ENCODE measurements at places on chromosomes 3 and 15.

GRCh38 chr3:119911748-119912147 is 129.8 kb downstream of the NR1I2 start:
- no peak for DNase-seq

DNA sequence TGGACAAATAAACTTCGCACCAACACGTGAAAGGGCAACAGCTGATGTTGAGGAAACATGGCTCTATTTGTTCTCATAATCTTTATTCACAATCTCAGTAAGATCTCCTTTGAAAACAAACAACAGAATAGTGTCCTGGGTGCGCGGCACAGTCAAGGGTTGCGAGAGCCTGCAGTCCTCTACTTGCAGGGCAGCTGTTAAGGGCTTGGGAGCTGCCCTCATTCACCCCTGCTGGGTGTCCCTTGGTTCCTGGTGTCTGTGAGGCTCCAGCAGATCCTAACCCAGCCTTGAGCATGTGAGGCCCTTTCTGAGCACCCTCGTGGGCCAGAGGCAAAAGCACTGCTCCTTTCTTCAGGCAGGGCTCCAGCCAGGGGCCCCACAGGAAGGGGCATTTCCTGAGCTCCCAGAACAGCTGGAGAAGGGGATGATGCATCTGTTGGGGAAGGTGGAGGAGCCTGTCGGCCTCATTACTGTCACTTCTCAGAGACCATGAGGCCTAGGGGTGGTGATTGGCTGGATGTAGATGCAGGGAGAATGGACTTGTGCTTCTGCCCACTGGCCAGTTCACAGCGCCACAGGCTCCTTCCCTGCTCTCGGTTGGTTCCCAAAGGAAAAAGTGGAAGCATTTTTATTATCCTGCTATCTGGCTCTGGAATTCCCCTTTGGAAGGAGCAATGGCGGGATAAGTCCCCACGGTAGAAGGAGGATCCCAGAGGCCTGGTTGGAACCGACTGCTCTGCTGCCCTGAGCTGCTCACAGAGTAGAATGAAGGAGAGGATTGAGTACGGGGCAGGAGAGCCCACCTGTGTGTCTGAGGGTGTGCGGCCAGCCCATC is 51.9 kb upstream of the KLF13 start:
- no peak for DNase-seq

DNA sequence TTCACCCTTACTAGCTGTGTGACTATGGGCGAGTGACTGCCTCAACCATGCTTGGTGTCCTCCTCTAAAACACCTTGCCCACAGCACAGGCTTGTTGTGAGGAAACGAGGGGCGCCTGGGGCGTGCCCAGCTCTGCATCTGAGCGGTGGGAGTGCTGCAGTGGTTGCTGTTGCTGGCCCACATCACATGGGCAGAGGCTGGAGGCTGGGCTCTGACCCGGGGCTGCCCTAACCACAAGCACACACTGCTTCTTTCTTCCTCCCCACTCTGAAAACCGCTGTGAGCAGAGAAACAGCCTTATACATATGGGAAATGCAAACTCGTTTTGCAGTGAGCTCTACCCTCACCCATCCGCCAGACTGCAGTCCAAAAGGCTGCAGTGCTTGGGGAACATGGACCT is 74.8 kb upstream of the RPL32 start:
- no peak for DNase-seq

GRCh38 chr15:28868744-28869345 is 16.9 kb upstream of the APBA2 start:
- DNase-seq: no peak

- DNase-seq: no peak
Measured at GRCh38 chr3:42635111-42635510, 18.4 kb upstream of the ZBTB47 start.

DNA sequence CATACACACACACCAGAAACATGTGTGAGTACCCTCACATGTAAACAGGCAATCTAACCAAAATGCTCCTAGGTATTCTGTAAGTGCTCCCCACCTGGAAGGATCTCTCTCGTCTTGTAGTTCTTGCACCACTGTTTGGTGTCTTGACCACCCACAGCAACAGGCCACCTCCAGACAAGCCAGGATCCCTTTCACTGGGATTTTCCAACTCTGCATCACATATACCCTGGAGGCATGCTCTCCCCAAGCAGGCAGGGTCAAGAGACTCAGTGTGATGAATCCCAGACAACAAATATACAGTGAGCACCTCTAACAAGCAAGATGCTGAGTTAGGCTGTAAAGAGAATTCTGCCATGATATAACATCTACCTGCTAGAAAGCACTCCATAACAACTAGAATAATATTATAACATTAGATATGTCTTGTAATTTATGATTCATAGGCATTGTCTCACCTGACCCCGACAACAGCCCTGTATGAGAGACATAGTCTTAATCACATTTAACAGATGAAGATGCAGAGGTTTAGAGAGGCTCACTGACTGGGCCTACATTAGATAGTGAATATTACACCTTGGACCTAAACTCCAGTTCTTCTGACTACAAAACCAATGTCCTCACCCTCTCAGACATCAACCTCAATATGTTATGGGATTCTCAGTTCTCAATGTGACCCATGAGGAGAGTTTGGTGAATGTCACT is 76.5 kb upstream of the BCL6 start:
- no peak for DNase-seq

DNA sequence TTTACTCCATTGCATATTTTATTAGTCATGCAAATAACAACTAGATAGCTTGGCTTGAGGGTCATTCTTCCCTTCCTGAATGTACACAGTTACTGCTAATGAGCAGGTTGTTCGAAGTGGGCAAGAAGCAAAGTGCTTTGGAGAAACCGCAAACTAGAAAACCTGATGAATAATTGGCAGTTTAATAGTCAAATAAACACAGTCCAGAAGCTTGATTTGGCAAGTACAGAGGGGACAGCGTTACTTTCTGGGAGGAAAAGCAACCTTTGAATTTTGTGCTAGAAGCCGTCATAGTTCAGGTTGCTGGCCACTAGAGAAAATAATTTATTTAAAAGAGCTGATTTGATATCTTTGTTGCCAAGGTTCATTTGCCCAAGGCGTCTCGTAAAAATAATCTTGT is 94.9 kb downstream of the MFSD1 start:
- no peak for DNase-seq

DNA sequence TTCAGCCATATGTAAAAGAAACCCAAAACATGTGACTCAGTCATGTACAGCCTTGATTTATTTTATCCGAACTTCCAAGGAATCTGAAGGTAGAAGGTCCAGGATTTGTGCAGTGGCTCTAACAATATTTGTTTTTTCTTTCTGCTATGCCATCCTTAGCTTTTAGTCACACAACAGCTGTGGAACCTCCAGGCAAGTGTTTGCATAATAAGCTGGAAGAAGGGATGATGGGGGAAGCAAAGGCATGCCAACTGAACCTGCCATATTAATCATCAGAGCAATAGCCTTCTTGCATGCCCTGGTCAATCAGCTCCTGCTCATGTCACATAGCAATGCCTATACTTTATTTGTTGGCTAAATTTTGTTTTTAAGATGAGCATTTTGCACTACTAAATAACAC is 444.7 kb upstream of the ARPP21 start:
- no peak for DNase-seq

GRCh38 chr3:128859630-128860029 is 19.8 kb upstream of the ACAD9 start:
- DNase-seq: no peak

GRCh38 chr3:140933552-140933951 is 8.1 kb upstream of the SLC25A36 start:
- DNase-seq: no peak

DNA sequence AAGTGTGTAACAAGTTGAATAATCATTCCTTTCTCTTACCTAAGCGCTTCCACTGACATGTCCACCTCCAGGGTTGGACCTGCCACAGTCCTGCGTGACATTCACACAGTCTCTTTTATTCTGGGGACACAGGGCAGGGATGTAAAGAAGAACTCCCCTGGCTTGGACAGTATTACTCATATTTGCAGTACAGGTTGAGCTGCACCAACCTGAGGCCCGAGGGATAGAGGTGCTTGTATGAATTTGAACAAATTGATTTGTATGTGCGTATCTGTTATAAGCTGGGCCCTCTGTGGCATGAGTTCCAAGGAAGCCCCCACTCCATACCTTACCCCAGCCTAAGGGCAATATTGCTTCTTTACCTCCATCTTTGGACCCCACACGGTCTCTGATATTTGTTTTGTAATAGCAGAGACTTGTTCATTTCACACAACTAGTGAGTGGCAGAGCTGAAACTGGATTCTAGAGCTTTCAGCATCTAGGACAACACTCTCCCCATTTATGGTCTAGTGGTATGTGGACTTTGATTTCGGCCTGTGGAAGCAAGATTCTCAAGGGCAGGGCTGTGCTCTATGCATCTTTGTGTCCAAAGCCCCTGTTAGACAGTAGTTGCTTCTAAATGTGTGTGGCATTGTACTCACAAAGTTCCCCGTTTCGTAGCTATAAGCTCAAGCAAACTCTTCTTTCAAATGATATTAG is 39.2 kb downstream of the FAH start:
- DNase-seq: no peak

- DNase-seq: no peak
Measured at GRCh38 chr15:87597346-87598052, 659.0 kb downstream of the NTRK3 start.

GRCh38 chr3:11379238-11379823 is 107.1 kb downstream of the ATG7 start:
- DNase-seq: no peak

GRCh38 chr3:10238345-10239183 is 9.7 kb upstream of the TATDN2 start:
- DNase-seq: no peak

- DNase-seq: no peak
Measured at GRCh38 chr3:71926616-71927015, 141.7 kb upstream of the PROK2 start.

DNA sequence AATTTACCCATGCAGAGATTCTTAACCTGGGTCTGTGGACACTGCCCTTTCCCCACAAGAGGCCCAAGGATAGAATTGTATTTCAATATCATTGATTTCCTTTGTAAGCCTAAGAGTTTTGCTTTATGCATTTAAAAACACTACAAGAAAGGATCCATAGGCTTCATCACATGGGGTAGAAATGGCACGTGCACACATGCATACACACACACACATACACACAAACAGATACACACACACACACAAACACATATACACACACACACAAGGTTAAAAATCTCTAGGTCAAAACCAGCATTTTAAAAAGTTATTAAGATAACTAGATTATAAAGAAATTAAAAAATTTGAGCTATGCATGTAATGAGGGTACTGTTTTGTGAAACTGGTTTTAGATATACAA is 35.5 kb upstream of the CD47 start:
- no peak for DNase-seq

DNA sequence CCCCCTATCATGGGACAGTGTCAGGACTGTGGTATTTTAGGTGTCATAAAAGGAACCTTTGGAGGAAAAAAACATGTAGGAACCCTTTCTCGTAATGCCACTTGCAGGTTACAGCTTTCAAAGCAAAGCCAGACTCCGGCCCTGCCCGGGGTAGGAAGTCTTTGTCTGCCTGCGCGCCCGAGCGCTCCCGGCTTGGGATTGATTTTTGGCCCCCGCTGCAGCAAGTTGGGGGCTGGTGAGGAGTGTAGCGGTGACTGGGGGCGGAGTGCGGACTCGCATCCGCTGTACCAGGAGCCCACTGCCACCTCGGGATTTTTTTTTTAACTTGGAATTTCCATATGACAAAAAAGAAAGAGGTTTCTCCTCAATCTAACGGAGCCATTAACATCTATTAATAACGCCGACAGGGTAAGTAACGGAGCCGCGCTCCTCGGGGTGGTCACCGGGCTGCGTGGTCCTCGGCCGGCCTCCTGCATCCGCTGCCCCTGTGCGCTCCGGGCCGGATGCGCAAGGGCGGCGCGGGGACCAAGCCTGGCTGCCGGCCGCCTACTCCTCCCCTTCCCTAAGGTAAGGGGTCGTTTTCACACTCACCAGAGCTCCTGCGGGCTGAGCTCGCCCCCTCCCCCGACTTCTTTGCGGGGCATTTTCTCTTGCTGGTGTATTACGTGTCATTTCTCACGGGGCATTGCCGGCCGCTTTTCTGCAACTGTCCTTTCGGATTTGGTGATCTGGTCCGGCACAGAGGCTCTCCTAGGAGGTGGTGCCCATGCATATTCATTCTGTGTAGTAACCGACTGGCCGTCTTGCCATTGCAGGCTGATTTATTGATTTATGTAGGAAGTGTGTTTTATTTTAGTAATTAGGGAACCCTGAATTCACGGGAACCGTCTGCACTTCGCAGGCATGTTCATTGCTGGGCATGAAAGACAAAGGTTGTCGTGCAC is 219.8 kb upstream of the TOPAZ1 start:
- DNase-seq: no peak

DNA sequence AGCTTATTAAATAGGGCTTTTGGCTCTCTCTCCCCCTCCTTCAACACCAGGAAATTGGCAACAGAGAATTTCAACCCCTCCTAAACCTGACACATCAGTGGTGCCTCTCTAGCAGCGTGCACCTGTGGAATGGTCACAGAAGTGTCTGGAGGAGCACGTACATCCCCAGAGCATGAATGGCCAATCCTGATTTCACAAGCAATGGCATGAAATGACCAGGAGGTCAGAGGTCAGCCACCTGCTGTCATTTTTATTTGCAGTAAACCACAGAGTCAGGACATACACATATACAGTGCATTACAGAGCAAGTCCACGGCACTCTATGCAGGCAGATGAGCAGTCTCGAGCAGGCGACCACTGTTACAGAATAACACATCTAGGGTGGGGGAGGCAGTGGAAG is 25.1 kb upstream of the ETV5 start:
- no peak for DNase-seq

DNA sequence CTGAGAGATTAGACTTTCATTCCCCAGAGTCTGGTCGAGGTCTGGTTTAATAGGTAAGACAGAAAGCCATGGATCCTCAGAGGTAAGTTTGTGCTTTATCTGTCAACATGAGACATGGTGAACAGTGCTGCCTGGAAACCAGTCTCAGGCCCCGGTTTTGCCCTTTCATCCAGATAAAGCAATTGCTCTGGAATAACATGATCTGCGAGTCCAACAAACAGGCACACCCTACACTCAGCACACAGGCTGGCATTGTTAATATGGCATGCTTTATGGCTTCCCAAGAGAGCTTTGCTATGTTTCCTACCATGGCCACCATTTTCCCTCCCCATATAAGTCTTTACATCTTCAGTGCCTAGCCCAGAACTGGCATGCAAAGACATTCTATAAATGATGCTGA is 30.1 kb upstream of the MNS1 start:
- no peak for DNase-seq

- DNase-seq: no peak
Measured at GRCh38 chr15:83012076-83012426, 612 bp upstream of the C15orf40 start.

DNA sequence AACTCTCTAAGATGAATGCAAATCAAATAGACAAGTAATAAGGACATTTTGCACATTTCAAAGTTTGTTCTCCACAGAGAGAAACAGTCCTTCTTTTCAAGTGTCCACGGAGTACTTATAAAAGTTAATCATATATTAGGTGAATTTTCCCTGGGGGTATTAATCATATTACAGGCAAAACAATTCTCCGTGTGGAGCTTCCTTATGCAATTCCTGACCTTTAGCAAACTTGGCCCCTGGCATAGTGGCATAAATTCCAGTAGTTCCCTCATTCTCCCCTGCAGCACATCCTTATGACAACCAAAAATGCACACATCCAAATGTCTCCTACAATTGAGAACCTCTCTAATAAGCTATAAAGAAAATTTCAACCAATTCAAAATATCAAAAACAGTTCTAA is 34.4 kb downstream of the FSIP1 start:
- no peak for DNase-seq

- DNase-seq: no peak
Measured at GRCh38 chr3:40718209-40718608, 193.4 kb downstream of the ZNF621 start.

All from activated CD8-positive, alpha-beta memory T cell treated with anti-CD3 and anti-CD28 coated beads for 48 hours (primary cell).